ENCODE measurements at places on chromosomes 5 and 9.

DNA sequence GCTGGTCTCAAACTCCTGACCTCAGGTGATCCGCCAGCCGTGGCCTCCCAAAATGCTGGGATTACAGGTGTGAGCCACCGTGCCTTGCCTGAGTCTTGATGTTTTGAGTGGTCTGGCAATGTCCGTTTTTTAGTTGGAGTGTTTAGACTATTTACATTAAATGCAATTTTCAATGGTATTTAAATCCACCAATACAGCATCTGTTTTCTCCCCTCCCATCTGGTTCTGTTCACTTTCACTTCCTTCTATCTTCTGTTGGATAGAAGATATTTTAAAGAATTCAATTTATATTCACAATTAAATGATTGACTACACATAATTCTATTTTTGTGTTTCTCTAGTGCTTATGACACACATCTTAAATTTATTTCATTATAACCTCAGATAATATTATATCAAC is 26.0 kb upstream of the PCAT7 start:
- no peak for DNase-seq

DNA sequence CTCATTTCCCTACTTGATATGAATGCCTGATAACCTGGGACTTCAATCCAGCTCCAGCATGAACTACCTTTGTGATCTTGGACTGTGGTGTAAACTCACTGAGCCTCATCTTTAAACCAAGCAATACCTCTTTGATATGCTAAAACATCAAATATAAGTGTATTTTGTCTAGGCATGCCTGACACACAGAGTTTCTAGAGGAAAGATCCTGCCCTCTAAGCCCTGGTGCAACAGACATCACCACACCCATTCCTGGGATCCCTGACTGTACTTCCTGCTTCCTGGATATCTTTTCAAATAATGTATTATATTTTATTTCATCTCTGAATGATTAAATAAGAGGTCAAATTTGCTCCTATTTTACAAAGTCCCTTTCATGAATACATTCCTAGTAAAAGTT is 55.8 kb downstream of the ANXA2R start:
- no peak for DNase-seq

DNA sequence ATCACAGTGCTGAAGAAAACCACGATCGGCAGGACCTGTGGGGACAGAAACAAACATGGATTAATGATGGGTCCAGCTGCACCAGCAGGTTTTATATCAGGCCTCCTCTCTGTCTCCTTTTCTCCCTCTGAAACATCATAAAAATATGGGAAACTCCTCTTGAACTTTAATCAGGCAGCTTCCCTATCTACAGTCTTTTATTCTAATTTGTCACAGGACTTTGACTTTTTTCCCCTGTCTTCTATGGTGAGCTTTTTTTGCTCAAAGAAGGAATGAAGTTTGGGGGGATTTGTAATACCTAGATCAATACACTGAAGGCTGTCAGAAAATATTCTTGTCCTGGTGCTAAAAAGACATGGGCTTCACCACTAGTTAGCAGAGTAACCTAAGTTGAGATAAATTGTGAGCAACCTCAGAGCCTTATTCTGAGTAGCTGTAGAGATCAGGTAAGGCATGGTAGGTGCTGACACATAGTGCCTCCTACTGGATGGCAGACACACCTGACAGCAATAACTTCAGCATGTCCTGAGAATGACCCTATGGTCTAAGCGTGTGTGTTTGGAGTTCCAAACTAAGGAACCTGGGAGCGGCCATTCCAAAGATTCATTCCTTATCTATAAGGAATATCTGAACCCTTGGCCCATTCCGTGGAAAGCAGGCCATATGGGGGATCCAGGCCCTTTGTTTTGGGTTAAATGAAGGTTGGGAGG is 46.2 kb downstream of the SLC28A3 start:
- no peak for DNase-seq

DNA sequence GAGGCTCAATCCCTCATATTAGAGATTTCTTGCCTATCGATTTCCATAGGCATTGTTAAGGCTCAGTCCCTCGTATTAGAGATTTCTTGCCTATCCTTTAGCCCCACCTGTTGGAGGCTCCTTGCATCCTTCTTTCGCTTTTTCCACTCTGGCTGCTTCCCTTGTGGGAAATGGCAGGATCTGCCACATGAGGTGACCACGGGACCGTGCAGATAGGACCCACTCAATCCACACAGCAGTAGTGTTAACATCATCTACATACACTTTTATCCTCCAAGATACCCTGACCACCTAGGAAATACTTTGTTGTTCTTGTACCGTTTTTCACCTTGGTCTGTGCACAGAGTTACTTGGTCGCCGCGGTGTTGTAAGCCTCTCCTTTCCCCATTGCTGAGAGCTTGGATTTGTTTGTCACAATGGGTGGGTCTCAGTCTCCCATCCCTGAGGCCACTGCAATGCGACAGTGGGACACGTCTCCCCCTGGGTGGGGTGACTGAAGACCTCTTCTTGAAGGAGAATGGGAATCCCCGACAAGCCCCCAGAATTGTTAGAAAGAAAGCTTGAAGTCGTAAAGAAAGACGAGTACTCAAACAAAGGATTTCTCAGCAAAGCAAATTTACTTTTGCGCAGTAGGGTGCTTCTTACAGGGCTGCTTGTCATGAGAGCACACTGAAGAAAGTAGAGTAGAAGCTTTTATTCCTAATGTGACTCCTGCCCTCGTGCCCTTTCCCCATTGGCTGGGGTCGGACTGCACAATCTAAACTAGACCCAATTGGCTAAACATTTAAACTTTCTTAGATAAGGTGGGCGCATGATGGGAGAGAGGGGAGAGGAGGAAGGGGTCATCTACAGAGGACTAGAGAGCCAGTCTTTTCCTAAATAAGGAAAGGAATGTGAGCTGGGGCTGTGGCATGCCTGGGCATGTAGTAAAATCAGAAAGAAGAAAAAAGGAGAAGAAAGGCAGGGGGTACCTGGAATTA is 19.8 kb downstream of the IFT74 start:
- peak; percentile 33 for DNase-seq

DNA sequence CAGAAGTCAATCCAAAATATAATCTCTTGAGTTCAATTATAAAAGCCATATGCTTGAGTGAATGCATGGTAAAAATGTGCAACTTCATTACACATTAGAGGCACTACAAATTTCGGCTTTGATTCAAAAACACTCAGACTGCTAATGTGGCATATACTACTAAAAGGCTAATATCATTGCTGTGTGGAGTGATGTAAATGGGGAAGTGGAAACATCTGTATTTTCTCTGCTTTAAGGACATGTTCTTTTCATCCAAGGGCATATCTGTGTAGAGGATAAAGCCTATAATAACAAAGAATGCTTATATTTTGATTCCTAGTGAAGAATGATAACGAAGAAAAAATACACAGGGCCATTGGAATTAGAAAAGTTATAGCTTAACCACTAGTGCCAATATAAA is 643.9 kb upstream of the ZNF608 start:
- no peak for DNase-seq

DNA sequence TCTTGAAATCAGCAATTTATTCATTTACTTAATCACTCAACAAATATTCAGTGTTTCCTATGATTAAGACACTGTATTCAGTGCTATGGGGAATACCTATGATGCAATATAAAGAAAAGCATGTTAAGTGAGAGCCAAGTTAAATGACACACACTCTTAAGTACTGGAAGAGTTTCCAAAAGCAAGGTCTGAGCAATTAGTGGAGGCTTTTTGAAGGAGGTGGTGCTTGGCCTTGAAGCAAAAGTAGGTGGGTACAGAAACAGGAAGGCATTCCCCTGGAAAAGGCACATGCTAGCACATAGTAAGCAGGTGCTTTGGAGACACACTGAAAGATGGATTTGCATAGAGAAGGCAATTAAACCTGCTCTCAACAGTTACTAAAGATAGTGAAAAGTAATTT is 4.0 kb downstream of the TSLP start:
- DNase-seq, result no peak

Data from CD4-positive, alpha-beta T cell treated with Interleukin-10 for 1 hour (primary cell).